ENCODE measurements at places on chromosomes 4 and X.

GRCh38 chrX:72069350-72070160, 62.2 kb downstream of the RTL5 start:
- no peak for DNase-seq

DNA sequence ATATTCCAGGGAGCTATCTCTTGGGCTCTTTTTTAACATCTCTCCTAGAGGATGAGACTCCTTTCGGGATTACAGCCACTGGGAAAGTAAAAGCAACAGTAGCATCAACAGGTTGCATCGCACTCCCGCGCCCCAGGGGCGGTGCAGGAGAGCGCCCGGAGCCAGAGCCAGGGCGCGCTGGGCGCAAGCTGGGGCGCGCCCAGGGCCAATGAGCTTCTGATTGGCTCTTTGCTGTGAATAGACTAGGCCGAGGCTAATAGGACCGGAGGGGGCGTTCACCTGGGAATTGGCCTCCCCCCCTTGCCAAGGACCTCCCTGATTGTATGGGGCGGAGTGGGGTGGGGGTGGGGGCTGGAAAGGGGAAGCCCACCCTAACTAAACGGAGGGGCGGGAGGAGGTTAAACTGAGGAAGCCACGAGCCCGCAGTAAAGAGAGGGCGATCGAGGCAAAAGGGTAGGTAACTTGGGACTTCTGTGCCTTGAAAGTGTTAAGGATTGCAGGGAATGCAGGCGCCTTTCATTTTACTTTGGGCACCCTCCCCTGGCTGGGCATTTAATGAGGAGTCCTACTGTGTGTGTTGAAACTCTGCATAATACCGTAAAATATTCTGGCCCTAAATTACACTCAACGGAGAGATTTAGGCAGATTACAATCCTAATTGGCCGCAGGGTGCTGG, 1.1 kb upstream of the ATOH1 start:
- DNase-seq = no peak

DNA sequence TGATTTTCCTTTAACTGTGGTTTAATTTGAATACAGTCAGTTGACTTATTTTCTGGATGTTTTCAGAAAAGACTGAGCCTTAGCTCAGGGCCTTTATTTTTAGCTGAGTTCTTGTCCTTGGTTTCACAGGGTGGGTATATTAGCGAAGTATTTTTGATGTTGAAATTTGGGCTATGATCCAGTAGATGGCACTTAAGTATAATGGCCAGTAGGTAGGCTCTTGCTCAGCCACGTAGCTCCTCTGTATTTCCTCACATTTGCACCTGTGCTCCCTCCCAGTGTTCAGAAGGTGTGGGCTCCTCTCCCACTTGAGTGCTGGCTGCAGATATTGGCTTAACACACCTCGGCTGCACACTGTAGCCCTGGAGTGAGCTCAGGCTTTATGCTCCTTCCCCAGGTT, 549.9 kb upstream of the AMOT start:
- DNase-seq = no peak

DNA sequence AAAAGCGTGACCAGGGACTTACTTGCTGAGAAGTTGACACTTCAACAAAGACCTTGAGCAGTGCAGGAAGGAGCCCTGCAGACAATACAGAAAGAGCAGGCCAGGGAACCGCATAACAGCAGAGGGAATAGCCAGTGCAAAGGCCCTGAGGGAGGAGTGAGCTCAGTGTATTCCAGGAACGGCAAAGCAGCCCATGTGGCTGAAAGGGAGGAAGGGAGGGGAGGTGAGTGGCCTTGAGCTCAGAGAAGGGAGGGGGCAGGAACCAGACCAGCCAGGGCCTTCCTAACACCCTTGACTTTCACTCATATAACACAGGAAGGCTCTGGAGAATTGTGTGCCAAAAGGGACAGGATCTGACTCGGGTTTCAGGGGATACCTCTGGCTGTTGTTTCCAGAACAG, 112.2 kb downstream of the BCOR start:
- no peak for DNase-seq

GRCh38 chrX:108033890-108034289, 11.0 kb upstream of the VSIG1 start:
- DNase-seq = no peak

DNA sequence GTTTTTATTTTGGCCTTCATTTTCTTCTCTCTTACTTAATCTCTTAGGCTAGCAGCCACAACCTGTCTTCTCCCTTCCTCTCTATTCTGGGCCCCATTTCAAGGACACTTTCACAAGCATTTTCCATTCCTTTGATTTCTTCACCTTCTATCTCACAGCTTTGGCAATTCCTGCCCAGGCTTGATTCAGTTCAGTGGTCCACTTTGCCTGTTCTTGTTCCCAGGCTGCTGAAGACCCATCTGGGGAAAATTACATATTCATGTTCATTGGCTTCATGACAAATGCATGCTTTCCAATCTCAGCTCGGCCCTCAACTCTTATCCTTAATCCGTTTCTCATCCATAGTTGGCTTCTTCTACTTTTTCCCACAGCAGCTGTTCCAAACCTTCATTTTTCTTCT, 38.7 kb upstream of the LPAR4 start:
- no peak for DNase-seq

GRCh38 chrX:47518144-47518543, 35.1 kb upstream of the ZNF41 start:
- DNase-seq = peak; percentile 18
